Neural progenitor cell (in vitro differentiated cells): ENCODE measurements at places on chromosomes 1 and 21. TPM values are rescaled to one million over a fixed set of nuclear protein-coding genes. Genes with fewer than 3 reads are reported as not detected.

Gene PAQR6
- total RNA-seq: 5.0 and 8.5 TPM in 2 replicates

DNA sequence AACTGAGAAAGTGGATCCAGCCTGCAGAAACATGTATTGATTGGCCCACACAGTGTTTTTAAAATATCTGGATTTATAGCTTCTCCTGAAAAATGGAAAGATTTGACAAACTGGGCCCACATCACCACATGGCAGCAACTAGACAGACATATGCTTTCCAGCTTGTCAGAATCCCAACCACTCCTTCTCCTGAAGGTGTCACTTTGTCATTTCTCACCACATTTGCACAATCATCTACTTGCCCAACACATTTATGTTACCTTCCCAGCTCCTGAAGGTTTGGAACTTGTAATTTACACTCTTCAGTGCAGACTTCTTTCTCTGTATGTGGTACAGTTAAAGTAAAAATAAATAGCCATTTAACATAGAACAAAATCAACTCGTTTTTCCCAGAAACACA lies 126.1 kb upstream of the KIAA1614 start:
- no peak for DNase-seq
- no peaks in the 10 kb centered on the region for H3K36me3 ChIP-seq
- H3K27me3 ChIP-seq: no peaks in the 10 kb centered on the region
- H3K4me1 ChIP-seq: no peaks in the 10 kb centered on the region
- peak overlapping the region; percentile 29 for H3K27ac ChIP-seq
- no peak overlapping the region for H3K4me3 ChIP-seq

DNA sequence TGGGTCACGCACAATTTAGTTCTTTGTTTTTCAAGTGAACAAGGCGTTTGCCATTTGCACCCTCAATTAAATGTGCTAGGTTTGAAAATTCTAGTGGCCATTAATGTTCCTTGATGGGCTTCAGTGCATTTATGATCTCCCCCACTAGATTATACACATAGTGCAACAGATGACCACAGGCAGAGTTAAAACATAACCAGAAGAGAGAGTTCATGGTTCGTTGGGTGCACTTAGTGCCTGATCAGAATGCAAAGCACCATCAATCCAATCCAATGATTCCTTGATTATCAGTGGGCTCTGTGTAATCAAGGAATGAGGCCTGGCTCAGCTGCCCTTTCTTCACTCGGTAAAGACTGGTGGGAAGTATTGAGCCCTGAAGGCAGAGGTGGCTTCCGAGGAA lies 334.5 kb downstream of the PRDM2 start:
- no peak for DNase-seq

GRCh38 chr1:222697203-222697602 lies 15.1 kb downstream of the AIDA start:
- H3K4me3 ChIP-seq: no peak overlapping the region
- H3K36me3 ChIP-seq: peaks cover 29% of the 10 kb centered on the region
- H3K27ac ChIP-seq: no peak overlapping the region
- no peaks in the 10 kb centered on the region for H3K27me3 ChIP-seq
- H3K4me1 ChIP-seq: no peaks in the 10 kb centered on the region

- no peaks in the 10 kb centered on the region for H3K4me1 ChIP-seq
- H3K36me3 ChIP-seq: no peaks in the 10 kb centered on the region
- no peak overlapping the region for H3K27ac ChIP-seq
- DNase-seq: no peak
- no peaks in the 10 kb centered on the region for H3K27me3 ChIP-seq
These were observed 492.0 kb upstream of the VAMP3 start for GRCh38 chr1:7278827-7279765.

GRCh38 chr21:27406300-27407009 lies 439.6 kb upstream of the ADAMTS5 start:
- no peak for DNase-seq
- no peaks in the 10 kb centered on the region for H3K36me3 ChIP-seq
- no peak overlapping the region for H3K4me3 ChIP-seq

DNA sequence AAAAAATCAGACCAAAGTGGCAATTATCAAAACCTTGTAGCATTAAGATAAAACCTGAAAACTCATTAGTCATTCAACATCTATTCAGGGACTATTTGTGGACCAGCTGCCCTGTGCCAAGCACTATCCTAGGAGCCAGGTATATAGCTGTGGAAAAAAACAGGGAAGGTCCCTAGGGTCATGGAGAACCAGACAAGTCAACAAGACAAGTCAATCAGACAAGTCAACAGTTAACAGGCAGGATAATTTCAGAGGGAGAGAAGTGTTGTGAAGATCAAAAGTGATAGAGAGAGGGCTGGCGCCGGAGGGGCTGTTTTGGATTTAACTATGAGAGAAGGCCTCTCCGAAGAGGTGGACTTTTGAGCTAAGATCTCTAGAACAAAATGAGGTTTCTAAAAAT lies 3.3 kb upstream of the ATP1A4 start:
- no peak for DNase-seq
- no peak overlapping the region for H3K4me3 ChIP-seq
- H3K36me3 ChIP-seq: no peaks in the 10 kb centered on the region
- H3K27me3 ChIP-seq: no peaks in the 10 kb centered on the region
- H3K4me1 ChIP-seq: peaks cover 13% of the 10 kb centered on the region
- no peak overlapping the region for H3K27ac ChIP-seq

Gene HOOK1
- total RNA-seq: 9.3 and 12.1 TPM in 2 replicates

Gene SLC44A3
- 0.25 and 1.7 TPM in 2 replicates for total RNA-seq

- no peaks in the 10 kb centered on the region for H3K36me3 ChIP-seq
- peak overlapping the region; percentile 59 for H3K27ac ChIP-seq
- H3K27me3 ChIP-seq: no peaks in the 10 kb centered on the region
- peaks cover 28% of the 10 kb centered on the region for H3K4me1 ChIP-seq
- H3K4me3 ChIP-seq: no peak overlapping the region
These were observed 11.2 kb downstream of the CSRP1 start for GRCh38 chr1:201495551-201496295.

DNA sequence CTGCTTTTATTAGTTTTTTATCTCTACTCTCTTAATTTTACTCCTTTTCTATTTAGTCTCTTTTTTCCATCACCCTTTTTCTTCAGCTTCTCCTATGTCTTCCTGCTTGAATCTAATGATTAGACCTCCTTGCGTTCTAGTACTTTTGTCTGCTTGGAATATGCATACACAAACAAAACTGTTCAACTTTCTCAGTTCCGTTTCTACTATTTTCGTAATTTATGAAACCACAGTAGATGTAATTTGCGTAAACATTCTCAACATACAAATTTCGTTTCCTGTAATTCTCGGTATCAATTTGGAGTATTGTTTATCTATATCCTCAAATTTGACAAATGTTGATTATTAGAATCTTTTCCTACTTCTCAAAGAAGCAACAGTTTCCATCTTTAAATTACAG lies 772.5 kb downstream of the USP25 start:
- H3K4me1 ChIP-seq: no peaks in the 10 kb centered on the region
- H3K27ac ChIP-seq: no peak overlapping the region
- no peaks in the 10 kb centered on the region for H3K27me3 ChIP-seq
- DNase-seq: no peak

Gene PRELP
- total RNA-seq: 0.26 and 0.34 TPM in 2 replicates

GRCh38 chr1:111218701-111219556 lies 8.6 kb upstream of the CHI3L2 start:
- DNase-seq: no peak
- H3K27me3 ChIP-seq: no peaks in the 10 kb centered on the region
- no peak overlapping the region for H3K4me3 ChIP-seq
- peaks cover 46% of the 10 kb centered on the region for H3K4me1 ChIP-seq
- H3K27ac ChIP-seq: peak overlapping the region; percentile 84

DNA sequence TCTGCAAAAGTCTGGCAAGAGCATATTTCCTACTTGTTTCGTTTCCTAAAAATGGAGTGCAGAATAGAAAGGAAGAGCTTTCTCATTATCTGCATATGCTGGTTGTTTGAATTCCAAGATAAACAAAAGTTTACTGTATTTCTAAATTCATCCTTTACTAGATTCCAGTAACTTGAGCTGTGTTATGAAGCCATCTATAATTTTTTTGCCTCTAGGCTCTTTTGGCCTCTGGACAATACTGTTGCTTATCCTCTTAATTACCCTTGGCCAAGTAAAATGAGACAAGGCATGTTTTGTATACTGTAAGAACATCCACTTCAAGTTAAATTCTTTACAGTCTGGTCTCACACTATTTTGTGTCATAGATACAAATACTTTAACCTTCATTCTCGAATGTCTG lies 45.6 kb upstream of the HFM1 start:
- H3K27ac ChIP-seq: no peak overlapping the region
- H3K27me3 ChIP-seq: no peaks in the 10 kb centered on the region
- DNase-seq: no peak
- no peaks in the 10 kb centered on the region for H3K4me1 ChIP-seq

GRCh38 chr1:55257958-55258357 lies 42.8 kb upstream of the USP24 start:
- H3K4me1 ChIP-seq: peaks cover 11% of the 10 kb centered on the region
- no peak overlapping the region for H3K27ac ChIP-seq
- no peak overlapping the region for H3K4me3 ChIP-seq
- H3K36me3 ChIP-seq: no peaks in the 10 kb centered on the region
